HCT116 (cell line): ENCODE measurements at places on chromosomes 1 and 21. TPM values are rescaled to one million over a fixed set of nuclear protein-coding genes. Genes with fewer than 3 reads are reported as not detected.

The ADAMTS5 gene
- total RNA-seq: 0.02 TPM

The LYPD8 gene
- not detected for total RNA-seq

The CCDC28B gene
- 5.9 TPM for total RNA-seq

The TMEM82 gene
- not detected for total RNA-seq
